ENCODE measurements at places on chromosomes 6 and 20. TPM values are rescaled to one million over a fixed set of nuclear protein-coding genes. Genes with fewer than 3 reads are reported as not detected.
A peak's percentile ranks its signal among the peaks of the same experiment; 100 is the strongest.

Gene C6orf58
- not detected for total RNA-seq

Gene PCNA
- 55.9 TPM for total RNA-seq

Gene BHLHE23
- not detected for total RNA-seq

Gene ATP6V1G2
- 1.1 TPM for total RNA-seq

Gene CRISP2
- total RNA-seq, result not detected

GRCh38 chr6:13045676-13046075 is 282.7 kb downstream of the TBC1D7 start:
- H3K4me3 ChIP-seq, result no peak overlapping the region
- H3K27me3 ChIP-seq, result no peaks in the 10 kb centered on the region
- DNase-seq, result no peak
- no peak overlapping the region for H3K27ac ChIP-seq
- H3K36me3 ChIP-seq, result no peaks in the 10 kb centered on the region
- H3K4me1 ChIP-seq, result no peaks in the 10 kb centered on the region

GRCh38 chr6:134880487-134881190 is 69.3 kb downstream of the ALDH8A1 start:
- H3K27ac ChIP-seq, result no peak overlapping the region
- no peak overlapping the region for H3K4me3 ChIP-seq
- no peaks in the 10 kb centered on the region for H3K27me3 ChIP-seq
- no peaks in the 10 kb centered on the region for H3K36me3 ChIP-seq

DNA sequence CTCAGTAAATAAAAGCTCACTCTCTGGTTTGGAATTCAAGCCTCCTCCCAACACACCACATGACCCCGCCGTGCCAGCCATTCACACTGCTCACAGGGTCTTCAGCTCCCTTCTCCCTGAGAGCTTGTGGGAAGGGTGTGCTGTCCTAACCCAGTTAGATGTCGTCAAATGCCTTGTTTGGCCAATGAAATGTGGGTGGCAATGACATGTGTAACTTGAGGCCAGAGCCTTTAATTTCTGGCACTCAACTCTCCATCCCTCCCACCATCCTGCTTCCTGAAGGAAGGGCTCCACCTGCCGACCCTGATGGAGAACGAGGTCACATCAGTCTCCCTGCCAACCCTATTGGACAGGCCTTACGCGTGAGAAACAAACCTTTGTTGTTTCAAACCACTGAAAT is 224.5 kb upstream of the AGPAT4 start:
- no peaks in the 10 kb centered on the region for H3K4me1 ChIP-seq
- H3K36me3 ChIP-seq, result no peaks in the 10 kb centered on the region
- DNase-seq, result no peak
- no peaks in the 10 kb centered on the region for H3K27me3 ChIP-seq
- H3K27ac ChIP-seq, result no peak overlapping the region

GRCh38 chr6:14286634-14287428 is 169.3 kb downstream of the CD83 start:
- no peaks in the 10 kb centered on the region for H3K27me3 ChIP-seq
- no peak for DNase-seq
- no peak overlapping the region for H3K27ac ChIP-seq

DNA sequence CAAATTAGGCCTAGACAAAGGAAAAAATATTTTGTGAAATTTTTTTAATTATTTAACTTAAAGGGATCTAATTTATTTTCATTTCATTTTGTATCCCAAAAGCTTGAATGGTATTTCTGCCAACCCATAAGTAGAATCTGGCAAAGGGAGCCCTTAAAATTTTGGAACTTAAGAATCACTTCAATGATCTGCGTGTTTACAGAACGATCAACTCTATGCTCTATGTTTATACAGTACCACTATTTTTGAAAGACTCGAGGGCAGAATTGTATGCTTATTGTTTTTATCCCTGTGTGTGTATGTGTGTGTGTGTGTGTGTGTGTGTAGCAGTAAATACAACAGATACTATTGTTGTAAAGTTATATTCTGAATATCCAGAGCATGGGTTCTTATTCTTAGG is 39.2 kb downstream of the METTL24 start:
- no peaks in the 10 kb centered on the region for H3K36me3 ChIP-seq
- H3K4me3 ChIP-seq, result no peak overlapping the region
- H3K4me1 ChIP-seq, result peaks cover 2% of the 10 kb centered on the region
- no peaks in the 10 kb centered on the region for H3K27me3 ChIP-seq
- H3K27ac ChIP-seq, result no peak overlapping the region

GRCh38 chr6:7615611-7616383 is 25.8 kb downstream of the SNRNP48 start:
- no peak overlapping the region for H3K4me3 ChIP-seq
- H3K27ac ChIP-seq, result no peak overlapping the region
- no peaks in the 10 kb centered on the region for H3K27me3 ChIP-seq
- DNase-seq, result no peak

GRCh38 chr20:17227669-17228623 is 1.1 kb downstream of the PCSK2 start:
- H3K36me3 ChIP-seq, result no peaks in the 10 kb centered on the region
- no peak for DNase-seq
- H3K27me3 ChIP-seq, result no peaks in the 10 kb centered on the region

DNA sequence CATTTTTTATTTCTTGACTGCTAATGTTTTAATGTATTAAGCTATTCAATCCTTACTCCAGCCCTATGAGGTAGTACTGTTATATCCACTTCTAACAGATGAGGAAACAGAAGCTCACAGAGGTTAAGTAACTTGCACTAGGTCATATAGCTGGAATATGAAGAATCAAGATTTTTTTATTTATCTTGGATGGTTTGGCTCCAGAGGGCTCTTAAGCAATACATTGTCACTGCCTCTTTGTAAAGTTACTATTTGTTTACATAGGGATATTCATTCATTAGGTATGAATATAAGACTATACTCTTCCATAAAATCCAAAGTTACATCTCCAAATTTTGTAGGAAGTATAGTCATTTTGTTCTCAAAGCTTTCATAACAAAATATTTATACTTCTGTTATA is 113.8 kb downstream of the LAMP5 start:
- H3K27me3 ChIP-seq, result no peaks in the 10 kb centered on the region
- no peaks in the 10 kb centered on the region for H3K36me3 ChIP-seq
- H3K27ac ChIP-seq, result no peak overlapping the region
- no peak for DNase-seq
- H3K4me3 ChIP-seq, result no peak overlapping the region

- peak overlapping the region; percentile 91 for H3K27ac ChIP-seq
- no peak for DNase-seq
- H3K4me3 ChIP-seq, result no peak overlapping the region
- peaks cover 80% of the 10 kb centered on the region for H3K4me1 ChIP-seq
These were observed 88.8 kb downstream of the PRND start for GRCh38 chr20:4810426-4811019.

DNA sequence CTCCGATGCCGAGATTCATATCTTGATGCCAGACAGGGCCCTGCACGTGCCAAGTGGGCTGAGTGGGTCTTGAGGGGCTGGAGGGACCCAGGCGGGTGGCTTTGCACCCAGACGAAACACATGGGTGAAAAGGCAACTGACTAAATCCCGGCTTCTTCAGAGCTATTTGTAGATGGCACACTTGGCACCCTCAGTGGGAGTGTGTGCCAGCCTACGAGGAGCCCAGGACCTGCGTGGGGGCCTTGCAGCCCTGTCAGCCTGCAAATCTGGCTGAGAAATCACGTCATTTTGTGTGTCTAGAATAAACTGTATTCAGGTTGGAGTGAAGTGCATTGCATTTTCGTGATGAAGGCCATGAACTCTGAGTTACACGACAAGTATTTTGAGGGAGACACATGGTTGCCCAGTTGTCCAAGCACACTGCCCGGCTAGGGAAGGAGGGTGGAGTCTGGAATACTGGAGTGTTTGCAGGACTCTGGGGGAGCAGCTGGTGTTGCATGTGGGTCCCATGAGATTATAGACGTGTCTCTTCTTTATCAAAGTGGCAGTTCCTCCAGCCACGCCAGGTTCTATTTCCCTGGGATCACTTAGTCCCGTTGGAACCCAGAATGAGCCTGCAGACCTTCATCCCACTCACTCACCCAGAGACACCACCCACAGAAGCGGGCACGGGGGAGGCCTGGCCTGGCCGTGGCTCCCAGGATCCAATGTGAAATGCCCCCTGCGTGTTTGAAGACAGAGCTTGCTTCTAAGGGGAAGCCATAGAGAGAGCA is 60.2 kb downstream of the DLL1 start:
- DNase-seq, result no peak
- no peaks in the 10 kb centered on the region for H3K27me3 ChIP-seq
- no peaks in the 10 kb centered on the region for H3K36me3 ChIP-seq

- no peak overlapping the region for H3K4me3 ChIP-seq
- H3K27me3 ChIP-seq, result no peaks in the 10 kb centered on the region
- DNase-seq, result peak; percentile 68
- H3K4me1 ChIP-seq, result no peaks in the 10 kb centered on the region
- H3K27ac ChIP-seq, result no peak overlapping the region
These were observed 114.5 kb downstream of the FAM120B start for GRCh38 chr6:170420791-170421776.

- H3K36me3 ChIP-seq, result no peaks in the 10 kb centered on the region
- no peaks in the 10 kb centered on the region for H3K27me3 ChIP-seq
- DNase-seq, result no peak
- H3K4me1 ChIP-seq, result peaks cover 13% of the 10 kb centered on the region
These were observed 36.8 kb downstream of the GNAS start for GRCh38 chr20:58889334-58889760.

GRCh38 chr20:8209061-8209460 is 77.0 kb downstream of the PLCB1 start:
- H3K27ac ChIP-seq, result no peak overlapping the region
- no peak overlapping the region for H3K4me3 ChIP-seq
- peaks cover 8% of the 10 kb centered on the region for H3K4me1 ChIP-seq
- no peaks in the 10 kb centered on the region for H3K27me3 ChIP-seq

DNA sequence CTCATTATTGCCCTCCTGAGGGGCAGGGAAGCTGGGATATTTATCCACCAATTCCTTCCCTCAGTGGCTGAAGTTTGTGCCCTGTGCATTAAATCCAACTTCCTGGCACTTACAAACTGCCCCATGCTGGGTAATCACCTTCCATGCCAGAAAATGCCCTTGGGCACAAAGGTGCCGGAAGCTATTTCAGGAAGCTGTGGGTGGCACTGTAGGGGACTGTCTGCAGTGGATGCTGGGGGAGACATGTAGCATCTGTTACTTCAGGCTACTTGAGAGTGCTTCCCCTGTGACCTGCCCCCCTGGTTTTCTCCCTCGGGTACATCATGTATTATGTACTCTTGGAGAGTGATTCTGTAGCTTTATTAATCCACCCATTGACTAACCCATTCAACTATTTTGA is 24.7 kb upstream of the RALGAPA2 start:
- no peak overlapping the region for H3K4me3 ChIP-seq
- no peaks in the 10 kb centered on the region for H3K36me3 ChIP-seq
- no peak overlapping the region for H3K27ac ChIP-seq
- no peak for DNase-seq

- no peak overlapping the region for H3K27ac ChIP-seq
- H3K27me3 ChIP-seq, result no peaks in the 10 kb centered on the region
- no peaks in the 10 kb centered on the region for H3K36me3 ChIP-seq
- H3K4me1 ChIP-seq, result peaks cover 9% of the 10 kb centered on the region
- H3K4me3 ChIP-seq, result no peak overlapping the region
These were observed 58.9 kb upstream of the KLHL31 start for GRCh38 chr6:53724501-53724900.

DNA sequence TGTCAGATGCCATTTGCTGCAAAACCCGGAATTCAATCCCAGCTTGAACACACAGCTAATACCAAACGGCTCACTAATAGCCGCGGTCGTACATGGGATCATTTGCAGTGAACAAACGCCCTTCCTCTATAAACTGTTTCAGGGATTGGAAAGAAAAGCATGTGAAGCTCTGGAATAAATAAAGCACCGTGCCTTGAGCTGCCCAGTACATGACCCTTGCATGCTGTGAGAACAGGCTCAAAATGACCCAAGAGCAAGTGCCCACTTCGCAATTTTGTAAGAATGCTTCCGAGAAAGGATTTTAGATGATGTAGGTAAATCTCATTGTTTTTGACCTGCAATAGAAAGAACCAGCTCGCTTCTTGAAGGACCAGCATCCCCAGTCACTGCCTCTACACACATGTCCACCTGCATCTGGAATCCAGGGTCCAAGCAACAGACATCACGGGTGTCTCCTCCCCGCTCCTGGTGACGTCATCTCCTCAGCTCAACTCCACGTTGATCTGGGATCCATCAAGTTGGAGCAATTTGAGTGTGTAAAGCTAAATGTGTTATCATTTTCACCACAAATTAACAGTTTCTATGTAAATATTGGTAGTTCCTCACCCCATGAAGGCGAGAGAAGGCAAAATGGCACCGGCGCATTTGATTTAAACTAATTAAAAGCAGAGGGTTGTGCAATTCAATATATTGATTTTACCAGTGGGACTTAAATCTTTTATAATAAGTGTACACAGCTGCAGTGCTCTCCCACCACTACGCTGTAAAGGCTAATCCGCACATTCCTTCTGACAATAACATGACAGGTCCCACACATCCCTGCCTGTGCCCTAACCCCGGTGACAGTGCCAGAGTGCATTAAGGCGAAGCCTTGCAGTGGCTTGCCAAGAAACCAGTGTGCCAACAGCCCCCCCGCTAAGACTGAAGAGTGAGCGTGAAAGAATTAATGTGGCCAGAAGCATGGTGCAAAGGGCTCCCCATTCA is 6.2 kb downstream of the BMP7 start:
- H3K4me1 ChIP-seq, result peaks cover 6% of the 10 kb centered on the region
- H3K36me3 ChIP-seq, result no peaks in the 10 kb centered on the region
- no peaks in the 10 kb centered on the region for H3K27me3 ChIP-seq
- DNase-seq, result no peak
- H3K4me3 ChIP-seq, result no peak overlapping the region

- no peaks in the 10 kb centered on the region for H3K36me3 ChIP-seq
- DNase-seq, result no peak
- no peak overlapping the region for H3K4me3 ChIP-seq
- H3K27ac ChIP-seq, result no peak overlapping the region
- no peaks in the 10 kb centered on the region for H3K27me3 ChIP-seq
- H3K4me1 ChIP-seq, result peaks cover 11% of the 10 kb centered on the region
These were observed 236.1 kb downstream of the KCNQ5 start for GRCh38 chr6:72857791-72858585.

- no peak overlapping the region for H3K27ac ChIP-seq
- no peaks in the 10 kb centered on the region for H3K36me3 ChIP-seq
- H3K4me1 ChIP-seq, result peaks cover 6% of the 10 kb centered on the region
- DNase-seq, result no peak
- H3K27me3 ChIP-seq, result no peaks in the 10 kb centered on the region
- H3K4me3 ChIP-seq, result no peak overlapping the region
These were observed 175.9 kb downstream of the ZDHHC14 start for GRCh38 chr6:157556671-157557430.

DNA sequence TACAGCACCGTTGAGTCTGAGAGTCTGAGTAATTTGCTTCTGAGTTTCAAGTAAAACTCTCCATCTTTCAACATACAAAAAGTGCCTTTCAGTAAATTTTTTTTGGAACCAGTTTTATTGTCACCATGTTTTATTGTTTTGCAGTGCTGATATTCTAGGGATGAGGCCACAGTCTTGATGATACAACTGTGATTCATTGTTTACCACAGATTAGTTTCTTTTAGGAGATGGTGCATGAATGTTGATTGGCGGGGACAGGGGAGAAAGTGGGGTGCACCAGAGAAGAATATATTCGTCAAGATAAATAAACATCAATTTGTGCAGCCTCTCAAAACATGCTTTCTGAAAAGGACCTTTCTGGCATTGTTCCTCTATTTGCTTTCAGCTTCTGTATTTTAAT is 109.0 kb downstream of the MCHR2 start:
- no peak overlapping the region for H3K4me3 ChIP-seq
- no peaks in the 10 kb centered on the region for H3K27me3 ChIP-seq
- H3K4me1 ChIP-seq, result no peaks in the 10 kb centered on the region
- H3K36me3 ChIP-seq, result no peaks in the 10 kb centered on the region
